H1 (cell line): ENCODE measurements at places on chromosomes 7 and 10. TPM values are rescaled to one million over a fixed set of nuclear protein-coding genes. Genes with fewer than 3 reads are reported as not detected.

Gene SEPTIN7
- 36.6 and 85.3 TPM in 2 replicates for polyA plus RNA-seq

Gene OR2A42
- polyA plus RNA-seq, result 0.09 TPM in 1 of 2 replicates, not detected in the other

Gene FEZF1
- 12.7 and 15.7 TPM in 2 replicates for polyA plus RNA-seq

Gene NPSR1
- not detected in 2 replicates for polyA plus RNA-seq

Gene ANKRD30A
- polyA plus RNA-seq, result not detected in 2 replicates

Gene AVL9
- polyA plus RNA-seq, result 11.6 and 15.5 TPM in 2 replicates

Gene NOS3
- polyA plus RNA-seq, result 16.2 and 20.9 TPM in 2 replicates

DNA sequence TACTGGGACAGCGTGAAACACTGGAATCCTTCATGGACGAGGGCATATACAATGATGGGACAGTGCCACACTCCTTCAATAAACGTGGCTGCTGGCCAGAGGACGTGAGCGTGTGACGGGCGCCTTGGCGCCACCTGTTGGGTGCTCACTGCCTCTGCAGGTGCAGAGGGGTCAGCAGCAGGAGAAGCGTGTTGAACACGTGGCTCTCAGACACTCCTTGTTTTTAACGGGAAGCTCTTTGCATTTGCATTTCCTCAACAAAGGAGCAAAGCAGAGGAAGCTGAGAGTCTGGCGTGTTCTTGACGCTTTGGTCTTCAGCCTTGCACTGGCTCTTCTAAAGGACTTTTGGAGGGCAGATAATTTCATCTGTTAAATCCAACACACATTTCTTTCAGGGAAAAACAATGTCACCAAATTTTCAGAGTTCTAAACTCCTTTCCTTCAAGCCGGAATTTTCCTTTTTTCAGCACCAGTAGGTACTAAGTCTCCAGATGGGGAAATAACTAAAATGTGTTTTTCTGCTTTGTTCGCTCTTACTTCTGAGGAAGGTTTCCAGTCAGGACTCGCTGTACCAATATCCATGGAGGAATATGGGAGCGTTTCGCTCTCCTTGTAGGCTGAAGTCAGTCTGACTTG, 2.9 kb upstream of the GET4 start:
- no peak overlapping the region for H3K4me3 ChIP-seq
- peak; percentile 82 for DNase-seq
- H3K27me3 ChIP-seq, result no peaks in the 10 kb centered on the region
- H3K27ac ChIP-seq, result no peak overlapping the region
- H3K36me3 ChIP-seq, result no peaks in the 10 kb centered on the region; the same call in 1 of the 2 replicates
- no peaks in the 10 kb centered on the region for H3K4me1 ChIP-seq

- no peaks in the 10 kb centered on the region for H3K27me3 ChIP-seq
- no peak overlapping the region for H3K27ac ChIP-seq
- no peaks in the 10 kb centered on the region for H3K36me3 ChIP-seq
- no peak for DNase-seq
- H3K4me1 ChIP-seq, result peaks cover 13% of the 10 kb centered on the region
Measured at GRCh38 chr10:112803961-112804401, 146.1 kb upstream of the TCF7L2 start.

- H3K4me3 ChIP-seq, result no peak overlapping the region
- H3K36me3 ChIP-seq, result no peaks in the 10 kb centered on the region
- DNase-seq, result peak; percentile 52
Measured at GRCh38 chr10:24513155-24513554, 210.5 kb downstream of the ARHGAP21 start.

GRCh38 chr7:15593382-15593781, 31.6 kb upstream of the AGMO start:
- H3K27ac ChIP-seq, result no peak overlapping the region
- DNase-seq, result no peak
- no peaks in the 10 kb centered on the region for H3K27me3 ChIP-seq
- no peaks in the 10 kb centered on the region for H3K4me1 ChIP-seq
- H3K4me3 ChIP-seq, result no peak overlapping the region

- no peak overlapping the region for H3K27ac ChIP-seq
- H3K4me3 ChIP-seq, result no peak overlapping the region
- DNase-seq, result no peak
Measured at GRCh38 chr7:18003286-18003994, 24.2 kb downstream of the PRPS1L1 start.

DNA sequence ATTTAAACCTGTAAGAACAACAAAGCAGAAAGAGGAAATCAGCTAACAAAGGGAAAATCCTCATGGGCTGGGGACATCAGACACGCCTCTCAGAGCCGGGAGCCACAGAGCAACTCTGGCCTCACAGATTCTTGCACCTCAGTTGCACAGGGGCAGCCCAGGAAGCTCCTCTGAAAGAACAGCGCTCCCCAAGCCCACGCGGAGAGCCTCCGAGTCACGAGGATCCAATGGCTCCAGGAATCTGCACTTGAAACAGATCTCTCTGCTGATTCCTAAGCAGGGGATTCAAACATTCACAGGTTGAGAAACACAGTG, 213.2 kb upstream of the MGMT start:
- H3K4me3 ChIP-seq, result no peak overlapping the region
- no peak overlapping the region for H3K27ac ChIP-seq
- no peak for DNase-seq
- no peaks in the 10 kb centered on the region for H3K27me3 ChIP-seq
- H3K4me1 ChIP-seq, result no peaks in the 10 kb centered on the region

DNA sequence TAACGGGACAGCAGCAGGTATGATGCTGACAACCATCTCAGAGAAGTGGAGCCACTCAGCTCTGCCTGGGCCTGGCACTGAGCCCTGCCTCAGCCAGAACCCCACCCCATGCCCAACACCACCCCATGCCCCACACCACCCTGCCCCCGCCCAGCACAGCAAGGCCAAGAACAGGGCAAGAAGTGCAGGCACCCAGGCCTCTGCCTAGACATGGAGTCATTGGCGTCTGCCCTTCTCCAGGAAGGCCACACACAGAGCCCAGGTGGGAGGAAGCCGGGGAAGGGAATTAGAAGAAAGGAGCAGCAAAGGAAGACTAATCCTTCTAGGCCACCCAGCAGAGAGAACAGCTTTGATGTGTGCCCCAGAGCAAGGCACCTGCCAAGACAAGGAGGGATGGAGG, 18.9 kb downstream of the CAMK2G start:
- H3K36me3 ChIP-seq, result 0 out of 2 replicates have a peak, but pooled peaks cover 10% of the 10 kb centered on the region
- H3K4me1 ChIP-seq, result 0 out of 2 replicates have a peak, but pooled peaks cover 16% of the 10 kb centered on the region
- no peak overlapping the region for H3K4me3 ChIP-seq
- no peak overlapping the region for H3K27ac ChIP-seq
- no peaks in the 10 kb centered on the region for H3K27me3 ChIP-seq

DNA sequence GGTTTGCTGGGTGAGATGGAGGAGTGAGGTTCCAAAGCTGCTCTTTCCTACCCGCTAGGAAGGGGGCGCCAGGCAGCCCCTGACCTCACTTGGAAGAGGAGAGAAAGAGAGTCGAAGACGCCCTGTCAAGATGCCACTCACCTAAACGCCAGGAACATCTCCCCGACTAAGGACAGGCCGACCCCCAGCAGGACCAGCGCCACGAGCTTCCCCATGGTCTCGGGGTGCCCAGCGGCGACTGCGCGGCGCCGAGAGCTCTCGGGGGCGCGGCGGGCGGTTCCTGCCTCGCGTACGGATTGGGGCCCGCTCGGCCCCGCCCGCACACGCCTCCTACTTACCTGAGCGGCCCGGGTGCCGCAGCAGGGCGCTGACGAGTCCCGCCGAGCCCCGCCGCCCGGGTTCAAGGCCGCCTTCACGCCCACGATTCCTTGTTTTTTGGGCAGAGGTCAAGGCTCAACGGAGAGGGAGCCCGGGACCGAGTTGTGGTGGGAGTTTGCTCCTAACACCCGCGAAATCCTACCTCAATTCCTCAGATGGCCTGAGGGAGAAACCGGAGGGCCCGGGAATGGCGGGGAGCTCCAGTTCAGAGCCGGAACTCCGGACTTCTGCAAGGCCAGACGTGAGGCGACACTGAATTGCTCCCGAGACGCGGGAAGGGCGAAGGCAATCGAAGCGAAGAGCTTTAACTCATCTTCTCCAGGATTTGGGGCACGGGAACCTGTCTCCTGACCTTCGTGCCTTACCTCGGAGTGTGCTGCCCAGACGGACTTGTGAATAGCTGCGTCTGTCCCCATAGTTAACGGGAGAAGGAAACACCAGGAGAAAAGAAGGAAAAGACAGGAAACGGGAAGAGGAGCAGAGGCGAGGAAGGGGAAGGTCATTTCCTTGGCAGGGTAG, at the start of gene PON3:
Gene PON3, minus strand, starts transcription at position 240 of the 897 bp plus-strand sequence. Its CDS starts 25 bp downstream, at position 215.
- H3K27me3 ChIP-seq, result no peaks in the 10 kb centered on the region
- no peaks in the 10 kb centered on the region for H3K4me1 ChIP-seq
- H3K27ac ChIP-seq, result no peak within 1 kb of the TSS
- H3K36me3 ChIP-seq, result no peaks in the 10 kb centered on the region
- peak; percentile 56 for DNase-seq

GRCh38 chr7:140673774-140674155, 1.0 kb downstream of the ADCK2 start:
- H3K4me3 ChIP-seq, result peak overlapping the region; percentile 73
- H3K4me1 ChIP-seq, result peaks cover 3% of the 10 kb centered on the region; the same call in 1 of the 2 replicates
- peak; percentile 68 for DNase-seq
- H3K27ac ChIP-seq, result no peak overlapping the region

DNA sequence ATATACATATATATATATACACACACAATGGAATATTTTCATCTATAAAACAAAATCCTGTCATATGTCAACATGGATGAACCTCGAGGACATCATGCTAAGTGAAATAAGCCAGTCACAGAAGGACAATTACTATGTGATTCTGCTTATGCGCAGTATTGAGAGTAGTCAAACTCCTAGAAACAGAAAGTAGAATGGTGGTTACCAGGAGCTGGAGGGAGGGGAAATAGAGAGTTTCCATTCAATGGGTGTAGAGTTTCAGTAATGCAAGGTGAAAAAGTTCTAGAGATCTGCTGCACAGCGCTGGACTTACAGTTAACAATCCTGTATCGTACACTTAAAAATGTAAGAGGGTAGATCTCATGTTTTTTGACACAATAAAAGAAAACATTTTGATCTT, 181.9 kb downstream of the CDCA7L start:
- H3K27me3 ChIP-seq, result no peaks in the 10 kb centered on the region
- no peak for DNase-seq
- no peak overlapping the region for H3K27ac ChIP-seq
- H3K36me3 ChIP-seq, result no peaks in the 10 kb centered on the region
- H3K4me1 ChIP-seq, result no peaks in the 10 kb centered on the region; the same call in 1 of the 2 replicates

GRCh38 chr10:71008150-71008549, 119.8 kb upstream of the PCBD1 start:
- H3K4me1 ChIP-seq, result peaks cover 6% of the 10 kb centered on the region
- H3K27me3 ChIP-seq, result no peaks in the 10 kb centered on the region; the same call in 1 of the 2 replicates
- H3K36me3 ChIP-seq, result no peaks in the 10 kb centered on the region
- no peak overlapping the region for H3K27ac ChIP-seq
- H3K4me3 ChIP-seq, result no peak overlapping the region
- no peak for DNase-seq

- no peaks in the 10 kb centered on the region for H3K36me3 ChIP-seq
- H3K27ac ChIP-seq, result no peak overlapping the region
- peaks cover 6% of the 10 kb centered on the region for H3K4me1 ChIP-seq
- no peak overlapping the region for H3K4me3 ChIP-seq
Measured at GRCh38 chr7:86961686-86962085, 97.8 kb downstream of the ELAPOR2 start.

GRCh38 chr10:31578181-31578852, 259.3 kb downstream of the ZEB1 start:
- no peaks in the 10 kb centered on the region for H3K4me1 ChIP-seq
- no peaks in the 10 kb centered on the region for H3K27me3 ChIP-seq
- H3K4me3 ChIP-seq, result no peak overlapping the region
- H3K27ac ChIP-seq, result no peak overlapping the region

GRCh38 chr10:14173706-14174594, 156.8 kb downstream of the FRMD4A start:
- no peak overlapping the region for H3K27ac ChIP-seq
- DNase-seq, result no peak
- H3K36me3 ChIP-seq, result no peaks in the 10 kb centered on the region
- H3K27me3 ChIP-seq, result peaks cover 4% of the 10 kb centered on the region; the same call in 1 of the 2 replicates

GRCh38 chr10:3668276-3668965, 116.6 kb downstream of the KLF6 start:
- H3K27me3 ChIP-seq, result peaks cover 5% of the 10 kb centered on the region
- peak overlapping the region; percentile 48; the same call in 1 of the 2 replicates for H3K4me3 ChIP-seq
- H3K36me3 ChIP-seq, result no peaks in the 10 kb centered on the region
- H3K27ac ChIP-seq, result no peak overlapping the region
- H3K4me1 ChIP-seq, result no peaks in the 10 kb centered on the region; the same call in 1 of the 2 replicates
- DNase-seq, result peak; percentile 47

GRCh38 chr10:8065651-8066050, 11.2 kb downstream of the GATA3 start:
- peaks cover 18% of the 10 kb centered on the region for H3K4me1 ChIP-seq
- no peak overlapping the region for H3K4me3 ChIP-seq
- H3K27ac ChIP-seq, result no peak overlapping the region
- H3K27me3 ChIP-seq, result peaks cover 51% of the 10 kb centered on the region
